Common myeloid progenitor, CD34-positive (primary cell): ENCODE measurements at places on chromosomes 11 and 22.

GRCh38 chr11:1375955-1376258 lies 13.8 kb upstream of the BRSK2 start:
- no peaks in the 10 kb centered on the region for H3K36me3 ChIP-seq
- H3K4me3 ChIP-seq = no peak overlapping the region
- H3K27me3 ChIP-seq = no peaks in the 10 kb centered on the region
- H3K27ac ChIP-seq = no peak overlapping the region
- DNase-seq = no peak

DNA sequence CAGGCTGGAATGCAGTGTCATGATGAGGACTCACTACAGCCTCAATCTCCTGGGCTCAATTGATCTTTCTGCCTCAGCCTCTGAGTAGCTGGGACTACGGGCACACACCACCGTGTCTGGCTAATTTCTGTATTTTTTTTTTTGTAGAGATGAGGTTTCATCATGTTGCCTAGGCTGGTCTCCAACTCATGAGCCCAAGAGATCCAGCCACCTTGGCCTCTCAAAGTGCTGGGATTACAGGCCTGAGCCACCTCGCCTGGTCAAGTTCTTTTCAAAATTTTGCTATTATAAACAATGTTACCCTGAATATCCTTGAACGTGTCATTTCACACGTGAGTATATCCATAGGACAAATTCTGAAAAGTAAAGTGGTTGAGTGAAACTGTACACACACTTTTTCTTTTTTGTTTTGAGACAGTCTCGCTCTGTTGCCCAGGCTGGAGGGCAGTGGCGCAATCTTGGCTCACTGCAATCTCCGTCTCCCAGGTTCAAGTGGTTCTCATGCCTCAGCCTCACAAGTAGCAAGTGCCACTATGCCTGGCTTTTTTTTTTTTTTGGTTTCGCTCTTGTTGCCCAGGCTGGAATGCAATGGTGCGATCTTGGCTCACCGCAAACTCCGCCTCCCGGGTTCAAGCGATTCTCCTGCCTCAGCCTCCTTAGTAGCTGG lies 21.6 kb upstream of the EP300 start:
- no peaks in the 10 kb centered on the region for H3K27me3 ChIP-seq
- H3K4me1 ChIP-seq = peaks cover 6% of the 10 kb centered on the region
- no peak overlapping the region for H3K4me3 ChIP-seq
- H3K27ac ChIP-seq = no peak overlapping the region

DNA sequence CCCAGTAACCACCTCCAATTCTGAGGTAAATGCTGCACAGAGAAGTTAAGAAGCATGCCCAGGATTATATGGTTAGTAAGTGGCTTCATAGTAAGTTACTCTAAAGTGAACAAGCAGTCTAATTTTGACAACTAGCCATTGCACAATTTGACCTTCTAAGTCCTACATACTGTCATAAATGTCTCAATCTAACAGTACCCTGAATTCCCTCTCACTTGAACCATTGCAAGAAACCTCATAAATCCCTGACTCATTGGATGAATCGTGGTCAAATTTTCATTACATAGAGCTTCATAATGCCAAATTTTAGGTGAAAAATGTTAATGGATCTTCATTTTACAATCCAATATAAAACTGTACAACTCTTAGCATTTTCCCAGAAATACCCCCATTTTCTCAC lies 217.3 kb upstream of the GRIA4 start:
- H3K27me3 ChIP-seq = no peaks in the 10 kb centered on the region
- no peak for DNase-seq
- no peak overlapping the region for H3K4me3 ChIP-seq
- no peaks in the 10 kb centered on the region for H3K36me3 ChIP-seq
- no peak overlapping the region for H3K27ac ChIP-seq

DNA sequence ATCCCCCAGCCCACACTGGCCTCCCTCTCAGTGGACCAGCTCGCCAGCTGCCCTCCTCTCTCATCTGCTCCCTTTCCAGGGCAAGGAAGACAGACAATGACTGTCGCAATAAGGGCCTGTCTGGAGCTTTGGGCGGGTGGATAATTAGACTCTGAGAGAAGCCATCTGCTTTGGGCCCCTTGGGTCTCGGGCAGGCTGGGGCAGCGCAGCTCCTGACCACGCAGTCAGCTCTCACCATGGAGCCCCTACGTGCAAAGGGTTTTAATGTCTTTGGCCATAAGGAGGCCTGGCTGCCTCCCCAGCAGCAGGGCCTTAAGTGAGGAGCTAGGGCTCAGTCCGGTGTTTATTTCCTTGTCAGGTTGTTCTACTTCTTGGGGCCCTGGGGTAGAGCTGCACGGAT lies 153.9 kb downstream of the CHST1 start:
- no peak for DNase-seq
- H3K4me3 ChIP-seq = no peak overlapping the region
- H3K27me3 ChIP-seq = peaks cover 3% of the 10 kb centered on the region
- H3K4me1 ChIP-seq = peaks cover 5% of the 10 kb centered on the region
- no peak overlapping the region for H3K27ac ChIP-seq

GRCh38 chr11:17298302-17298701 lies 21.8 kb downstream of the NUCB2 start:
- peaks cover 54% of the 10 kb centered on the region for H3K36me3 ChIP-seq
- no peak overlapping the region for H3K4me3 ChIP-seq
- peak overlapping the region; percentile 34 for H3K27ac ChIP-seq
- H3K4me1 ChIP-seq = peaks cover 1% of the 10 kb centered on the region
